Naive thymus-derived CD8-positive, alpha-beta T cell (primary cell): ENCODE measurements at places on chromosomes 6 and 20.

DNA sequence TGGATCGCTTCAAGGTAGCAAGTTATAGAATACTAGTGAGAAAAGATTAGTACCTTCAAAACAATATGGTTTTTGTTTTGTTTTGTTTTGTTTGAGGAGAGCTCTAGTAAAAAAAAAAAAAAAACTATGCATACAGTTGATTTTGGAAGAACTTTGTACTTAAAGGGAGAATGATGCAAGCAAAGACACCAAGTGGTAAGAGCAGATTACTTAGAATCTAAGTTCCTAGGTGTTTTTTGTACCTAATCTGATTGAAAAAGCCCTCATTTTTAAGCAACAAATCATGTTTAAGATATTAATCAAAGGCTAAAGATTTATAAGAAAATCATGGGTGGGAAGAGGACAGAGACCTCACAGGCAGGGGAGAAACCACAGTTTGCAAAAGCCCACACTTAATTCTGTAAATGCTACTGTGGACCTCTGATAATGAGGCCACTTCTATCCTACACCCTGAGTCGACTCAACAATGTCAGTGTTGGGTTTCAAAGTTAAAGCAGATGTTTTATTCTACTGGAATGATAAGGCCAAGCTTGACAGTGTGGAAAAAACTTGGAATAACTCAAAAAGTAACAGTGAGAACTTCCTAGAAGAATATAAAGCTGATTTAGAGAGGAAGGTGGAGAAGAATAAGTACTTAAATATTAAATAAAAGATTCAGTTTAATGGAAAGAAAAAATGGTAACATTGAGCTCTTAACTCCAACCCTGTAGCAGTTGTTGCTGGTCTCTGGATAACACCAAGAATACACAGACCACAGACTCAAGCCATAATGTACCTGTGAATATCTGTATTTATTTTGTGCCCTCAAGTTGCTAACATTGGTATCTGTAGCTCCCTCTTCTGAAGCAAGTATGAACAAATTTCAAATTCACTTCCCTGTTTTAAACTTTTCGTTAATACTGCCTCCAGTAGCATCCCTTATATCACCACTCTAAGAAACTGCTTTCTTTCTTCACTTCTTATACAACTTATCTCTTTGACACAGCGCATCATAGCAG is 1047.8 kb downstream of the EPHA7 start:
- DNase-seq = no peak

GRCh38 chr20:60053125-60053817 is 95.0 kb downstream of the CDH26 start:
- DNase-seq = no peak

DNA sequence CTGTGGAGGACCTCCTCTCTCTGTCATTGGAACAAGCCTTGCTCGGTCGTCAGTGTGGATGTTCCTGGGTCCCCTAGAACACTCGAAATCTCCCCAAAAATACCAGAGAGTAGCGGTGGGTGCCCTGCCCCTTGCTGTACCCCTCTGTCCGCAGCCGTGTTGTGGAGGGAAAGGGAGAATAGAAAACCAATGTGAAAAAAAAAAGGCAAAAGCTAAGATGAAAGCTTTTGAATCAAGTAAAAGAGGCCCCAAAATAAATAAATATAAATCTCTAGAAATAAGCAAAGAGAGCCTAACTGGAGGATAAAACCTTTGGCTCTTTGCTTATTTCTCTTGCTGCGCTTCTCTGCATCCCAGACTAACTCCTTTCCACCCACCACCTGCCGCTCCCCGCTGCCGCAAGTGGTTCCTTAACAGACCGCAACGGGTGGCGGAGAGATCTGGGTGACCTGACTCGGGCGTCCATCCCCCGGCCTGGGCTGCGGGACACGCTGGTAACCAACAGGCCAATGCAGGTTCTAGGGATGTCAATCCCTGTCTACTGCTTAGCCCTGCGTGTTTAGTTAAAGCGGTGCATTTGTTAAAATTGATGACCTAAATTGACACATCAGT is 110.0 kb downstream of the GPX5 start:
- DNase-seq = no peak

GRCh38 chr6:132907231-132907630 is 92.9 kb downstream of the RPS12 start:
- no peak for DNase-seq

- no peak for DNase-seq
These were observed 34.3 kb downstream of the FYN start for GRCh38 chr6:111838749-111839484.

GRCh38 chr20:1656844-1657243 is 735 bp downstream of the SIRPG start:
- no peak for DNase-seq
